ENCODE measurements at places on chromosomes 16 and 17.

DNA sequence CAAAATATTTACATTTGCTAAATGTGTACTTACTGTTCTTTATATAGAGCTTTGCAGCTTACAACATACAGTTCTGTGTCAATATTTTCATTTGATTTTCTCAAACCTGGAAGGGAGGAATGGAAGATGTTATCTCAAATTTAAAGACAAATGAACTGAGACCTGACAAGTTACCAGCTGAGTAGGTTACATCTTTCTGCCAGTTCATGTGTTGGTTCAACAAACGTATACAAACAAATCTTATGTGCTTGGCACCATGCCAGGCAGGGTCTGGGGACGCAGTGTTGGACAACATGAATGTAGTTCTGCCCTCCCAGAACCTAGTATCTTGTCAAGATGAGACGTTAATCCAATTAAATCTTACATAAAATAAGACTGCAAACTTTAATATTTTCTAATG is 507.5 kb upstream of the HSBP1 start:
- DNase-seq: no peak

- DNase-seq: no peak
Measured at GRCh38 chr17:45123930-45124796, 8.2 kb downstream of the PLCD3 start.

DNA sequence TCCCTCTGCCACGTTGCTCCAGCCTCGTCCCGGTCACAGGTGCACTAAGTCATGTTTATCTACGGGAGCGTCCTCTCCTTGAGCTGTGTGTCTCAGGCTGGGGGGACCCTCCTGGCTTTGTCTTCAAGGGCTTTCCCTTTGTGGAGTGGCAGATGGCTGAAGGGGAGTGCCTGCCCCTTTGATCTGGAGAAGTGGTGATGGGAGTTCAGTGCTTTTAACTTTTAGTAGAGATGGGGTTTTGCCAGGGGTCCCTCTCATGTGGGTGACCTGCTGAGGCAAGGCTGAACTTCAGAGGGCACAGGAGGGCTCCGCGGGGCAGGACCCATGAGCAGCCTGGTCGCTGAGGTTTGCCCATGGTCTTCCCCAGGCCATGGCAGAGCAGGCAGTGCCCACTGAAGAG is 73.1 kb upstream of the CDC42EP4 start:
- DNase-seq: no peak

DNA sequence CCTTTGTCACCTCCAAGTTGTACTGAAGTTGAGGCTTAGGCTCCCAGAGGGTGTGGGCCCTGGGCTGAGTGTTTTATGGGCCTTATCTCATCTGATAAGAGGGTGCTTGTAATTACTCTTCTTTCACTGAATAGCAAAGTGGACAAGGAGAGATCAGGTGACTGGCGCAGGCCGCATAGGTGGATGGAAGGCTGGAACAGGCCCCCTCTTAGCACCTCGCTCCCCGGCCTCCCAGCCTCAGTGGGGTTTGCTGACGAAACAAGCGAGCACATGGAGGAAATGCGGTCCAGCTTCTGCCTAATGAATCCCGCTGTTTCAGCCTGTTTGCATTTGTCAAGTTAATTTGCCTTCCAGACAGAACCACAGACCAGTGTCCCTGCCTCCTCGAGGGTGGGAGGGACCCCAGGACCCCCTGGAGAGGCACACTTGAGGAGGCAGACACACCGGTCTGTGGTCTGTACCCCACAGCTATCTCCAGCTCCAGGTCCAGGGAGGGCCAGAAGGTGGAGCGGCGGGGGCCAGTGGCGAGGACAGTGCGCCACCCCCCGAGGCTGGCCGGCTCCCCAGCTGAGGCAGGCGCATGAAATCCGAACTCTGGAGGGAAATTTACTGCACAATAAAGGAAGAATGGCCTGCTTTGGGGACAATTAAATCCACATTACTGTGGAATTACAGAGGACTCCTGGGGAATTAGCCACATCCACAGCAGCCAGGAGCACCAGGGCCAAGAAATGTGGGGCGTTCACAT is 123.4 kb downstream of the NTN1 start:
- no peak for DNase-seq

DNA sequence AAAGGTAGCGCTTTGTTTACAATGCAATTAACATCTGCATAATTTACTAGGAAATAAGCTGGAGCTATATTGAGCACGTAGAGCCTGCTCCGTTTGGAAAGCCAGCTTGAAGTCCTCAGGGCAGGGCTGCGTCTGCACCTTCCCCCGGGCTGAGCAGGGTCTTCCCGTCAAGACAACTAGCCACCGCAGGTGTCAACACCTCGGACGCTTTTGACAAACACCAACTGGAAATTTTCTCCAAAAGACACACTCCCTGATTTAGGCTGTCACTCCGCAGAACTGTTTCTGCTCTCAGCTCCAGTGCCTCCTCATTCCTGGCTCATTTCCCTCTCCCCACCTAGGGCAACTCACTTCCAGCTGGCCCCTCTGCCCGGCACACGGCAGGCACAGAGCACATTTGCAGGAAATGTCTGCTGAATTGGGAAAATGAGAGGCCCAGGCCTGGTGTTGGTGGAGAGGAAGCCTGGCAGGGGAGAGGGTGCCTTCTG is 170.3 kb downstream of the MAF start:
- no peak for DNase-seq

DNA sequence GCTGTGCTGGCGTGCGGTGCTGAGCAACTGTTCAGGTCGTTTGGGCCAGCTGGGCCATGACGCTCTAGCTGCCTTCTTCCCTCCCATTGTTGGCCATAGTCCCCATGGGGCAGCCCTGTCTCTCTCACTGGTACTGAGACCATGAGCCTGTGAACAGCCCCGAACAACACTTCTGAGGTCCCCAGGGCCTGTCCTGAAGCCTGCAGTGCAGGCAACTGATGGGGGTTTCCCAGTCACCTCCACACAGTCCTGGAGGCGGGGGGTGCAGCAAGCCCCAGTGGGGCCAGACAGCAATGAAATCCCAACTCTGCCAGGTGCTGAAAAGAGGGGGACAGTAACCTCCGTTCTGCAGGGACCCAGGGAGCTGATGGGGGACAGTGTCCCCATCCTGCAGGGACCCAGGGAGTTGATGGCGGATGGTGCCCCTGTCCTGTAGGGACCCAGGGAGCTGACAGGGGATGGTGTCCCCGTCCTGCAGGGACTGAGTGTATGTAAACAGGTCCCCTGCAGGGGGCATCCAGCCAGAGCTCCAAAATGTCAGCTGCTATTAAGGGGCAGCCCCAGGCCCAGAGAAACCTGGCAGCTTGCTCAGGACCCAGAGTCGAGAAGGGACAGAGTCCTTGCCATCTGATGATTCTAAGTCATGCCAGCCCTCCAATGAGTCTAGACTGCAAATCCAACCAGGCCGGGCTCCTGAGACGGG is 30.4 kb downstream of the ENGASE start:
- no peak for DNase-seq

DNA sequence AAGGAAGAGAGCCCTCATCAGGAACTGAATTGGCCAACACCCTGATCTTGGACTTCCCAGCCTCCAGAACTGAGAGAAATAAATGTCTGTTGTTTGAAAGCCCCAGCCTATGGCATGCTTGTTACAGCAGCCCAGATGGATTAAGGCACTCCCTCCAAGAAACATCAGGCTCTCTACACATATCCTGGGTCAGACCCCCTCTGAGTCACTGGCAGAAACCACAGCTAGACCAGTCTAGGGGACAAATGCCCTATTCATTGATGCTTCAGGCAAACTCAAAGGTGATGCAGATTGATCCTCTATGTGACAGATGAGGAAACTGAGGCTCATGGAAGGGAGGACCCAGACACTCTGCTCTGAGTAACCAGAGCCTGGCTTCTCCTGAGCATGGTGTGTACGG is 116.8 kb downstream of the WSCD1 start:
- DNase-seq: no peak

DNA sequence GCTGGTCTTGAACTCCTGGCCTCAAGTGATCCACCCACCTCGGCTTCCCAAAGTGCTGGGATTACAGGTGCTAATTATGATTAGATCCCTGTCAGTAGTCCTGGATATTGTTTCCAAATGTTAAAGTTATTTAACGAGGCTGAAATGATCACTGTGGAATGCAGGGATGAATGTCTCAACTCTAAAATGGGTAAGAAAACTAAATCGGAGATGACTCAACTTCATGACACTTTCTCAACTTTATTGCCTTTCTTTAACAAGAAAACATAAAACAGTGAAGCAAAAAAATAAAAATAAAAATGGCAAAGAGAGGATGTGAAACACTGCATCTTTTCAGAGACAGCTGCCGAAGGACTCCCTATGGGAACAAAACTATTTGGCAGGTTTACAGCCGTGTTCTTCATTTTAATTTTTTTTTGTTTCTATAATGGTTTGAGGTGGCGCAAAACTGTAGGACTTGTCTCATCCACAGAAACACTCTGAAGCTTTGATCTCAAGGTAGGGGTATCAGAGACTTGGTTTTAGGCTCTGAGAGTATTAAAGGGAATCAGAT is 382.0 kb downstream of the GRIN2A start:
- DNase-seq: no peak

DNA sequence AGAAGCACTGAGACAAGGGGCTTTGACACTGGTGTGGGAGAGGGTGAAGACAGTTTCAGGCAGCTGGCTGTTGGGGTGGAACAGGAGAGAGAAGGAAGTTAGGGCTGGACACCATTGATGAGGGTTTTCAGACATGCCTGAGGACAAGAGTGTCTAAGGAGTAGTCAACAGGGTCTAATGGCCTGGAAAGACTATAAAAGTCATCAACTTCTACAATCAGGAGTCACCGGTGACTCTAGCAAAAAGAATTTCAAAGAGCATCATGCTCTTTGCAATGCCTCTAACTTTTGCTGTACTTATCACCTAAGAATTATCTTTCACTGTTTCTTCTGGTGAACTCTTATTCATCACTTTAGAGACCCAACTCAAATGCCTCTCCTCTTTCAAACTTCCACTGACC is 213.9 kb downstream of the C16orf78 start:
- DNase-seq: no peak

GRCh38 chr17:40582328-40582901 is 17.1 kb upstream of the CCR7 start:
- DNase-seq: no peak

- DNase-seq: no peak
Measured at GRCh38 chr17:42675965-42676423, 800 bp downstream of the PLEKHH3 start.

GRCh38 chr17:40803617-40804082 is 3.9 kb upstream of the KRT28 start:
- DNase-seq: no peak

- DNase-seq: no peak
Measured at GRCh38 chr17:16989953-16990860, 18.3 kb upstream of the TNFRSF13B start.

- DNase-seq: no peak
Measured at GRCh38 chr16:68592466-68593337, 52.4 kb upstream of the CDH3 start.

GRCh38 chr16:57732714-57733113 is 2.9 kb upstream of the KATNB1 start:
- no peak for DNase-seq

- DNase-seq: no peak
Measured at GRCh38 chr17:51319186-51319585, 58.8 kb downstream of the UTP18 start.

All from vagina (tissue), 2 donors.